ENCODE measurements at places on chromosomes 1 and 21. TPM values are rescaled to one million over a fixed set of nuclear protein-coding genes. Genes with fewer than 3 reads are reported as not detected.
A peak's percentile ranks its signal among the peaks of the same experiment; 100 is the strongest.

- no peak for DNase-seq
Observed at GRCh38 chr1:64934115-64934877, 32.1 kb downstream of the JAK1 start.

APP gene
- total RNA-seq: 1,291 TPM

CD5L gene
- not detected for total RNA-seq

SAMSN1 gene
- total RNA-seq: 9.5 TPM

PADI2 gene
- total RNA-seq: 143 TPM

- peak; percentile 61 for DNase-seq
Observed at GRCh38 chr21:42460391-42461184, 35.4 kb downstream of the RSPH1 start.

All from transverse colon (tissue), 4 donors.